Psoas muscle (tissue), 8 donors: ENCODE measurements at places on chromosomes 16 and 17. TPM values are rescaled to one million over a fixed set of nuclear protein-coding genes. Genes with fewer than 3 reads are reported as not detected.

DNA sequence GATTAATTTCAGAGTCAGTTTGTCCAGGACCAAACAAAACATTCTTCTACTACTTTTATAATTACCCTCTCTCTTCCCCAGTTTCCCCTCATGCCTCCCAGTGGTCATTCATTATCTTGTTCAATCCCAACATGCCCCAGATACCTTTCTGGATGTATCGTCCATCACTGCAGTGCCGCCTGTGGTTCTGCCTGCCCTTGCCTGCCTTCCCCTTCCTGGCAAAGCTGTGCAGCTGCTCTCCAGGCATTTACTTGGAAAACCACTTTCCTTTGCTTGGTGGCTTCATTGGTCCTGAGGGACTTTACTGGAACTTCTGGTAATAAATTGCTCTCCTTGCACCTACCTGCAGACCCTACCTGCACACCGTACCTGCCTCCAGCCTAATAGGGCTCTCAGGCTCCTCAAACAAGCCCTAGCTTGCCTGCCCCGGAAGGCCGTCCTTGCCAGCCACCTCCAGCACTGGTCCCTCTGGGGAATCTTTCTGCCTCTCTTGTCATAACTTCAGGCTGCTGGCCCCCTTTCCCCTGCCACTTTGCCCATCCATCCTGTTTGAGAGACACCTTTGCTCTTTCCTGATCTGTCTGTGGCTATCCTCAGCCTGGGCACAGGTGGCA, 19.5 kb upstream of the MSI2 start:
- no peak for DNase-seq

DNA sequence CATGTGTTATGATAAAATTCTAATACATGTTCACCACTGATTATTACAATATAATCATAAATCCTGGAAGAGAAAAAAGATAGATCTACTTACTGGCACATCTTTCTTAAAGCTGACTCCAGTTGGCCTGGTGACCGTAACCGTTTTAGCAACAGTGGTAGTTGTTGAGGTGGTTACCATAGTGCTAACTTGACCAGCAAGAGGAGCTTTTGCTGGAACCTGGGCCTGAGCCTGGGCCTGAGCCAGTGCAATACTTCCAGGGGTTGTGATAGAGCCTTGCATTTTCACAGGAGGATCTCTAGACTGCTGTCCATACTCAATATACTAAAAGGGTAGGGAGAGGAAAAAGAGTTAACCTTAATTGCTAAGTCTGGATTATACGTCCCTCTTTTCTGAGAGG, 36.2 kb downstream of the SETD6 start:
- peak; percentile 15 for DNase-seq

DNA sequence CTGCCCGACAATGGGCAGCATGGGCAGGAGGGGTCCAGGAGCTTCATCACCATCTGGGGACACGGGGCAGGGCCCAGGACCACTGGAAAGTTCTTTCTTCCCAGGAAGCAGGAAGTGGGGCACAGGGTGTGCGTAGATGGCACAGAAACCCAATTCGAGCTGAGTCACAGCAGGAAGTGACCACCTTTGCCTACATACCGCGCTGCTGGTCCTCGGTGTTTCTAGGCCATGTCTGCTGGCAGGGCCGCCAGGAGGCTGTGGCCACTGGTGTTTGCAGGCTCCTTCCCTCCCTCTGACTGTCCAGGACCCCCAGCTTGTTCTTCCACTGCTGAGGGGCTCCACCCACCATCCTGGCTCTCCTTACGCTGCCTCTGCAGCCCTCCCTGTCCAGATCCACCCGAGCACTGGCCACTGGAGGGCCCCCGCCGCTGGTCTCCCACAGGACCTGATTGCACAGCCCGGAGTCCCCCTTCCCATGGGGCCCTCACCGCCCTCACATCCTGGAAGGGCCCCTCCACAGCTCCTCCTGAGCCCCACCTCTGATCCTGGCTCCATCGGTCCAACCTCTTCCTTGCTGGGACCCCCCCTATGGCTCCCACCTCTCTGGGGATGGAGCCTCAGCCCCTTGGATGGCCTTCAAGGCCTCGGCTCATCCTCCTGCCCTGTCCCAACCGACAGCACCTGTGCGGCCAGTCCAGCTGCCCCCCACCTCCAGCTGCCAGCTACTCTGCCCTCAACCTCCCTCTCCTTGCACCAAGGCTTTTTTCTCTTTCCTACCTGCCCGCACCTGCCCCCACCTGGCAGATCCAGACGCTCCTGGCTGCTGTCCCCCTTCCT, 14.5 kb upstream of the RASD1 start:
- peak; percentile 16 for DNase-seq

DNA sequence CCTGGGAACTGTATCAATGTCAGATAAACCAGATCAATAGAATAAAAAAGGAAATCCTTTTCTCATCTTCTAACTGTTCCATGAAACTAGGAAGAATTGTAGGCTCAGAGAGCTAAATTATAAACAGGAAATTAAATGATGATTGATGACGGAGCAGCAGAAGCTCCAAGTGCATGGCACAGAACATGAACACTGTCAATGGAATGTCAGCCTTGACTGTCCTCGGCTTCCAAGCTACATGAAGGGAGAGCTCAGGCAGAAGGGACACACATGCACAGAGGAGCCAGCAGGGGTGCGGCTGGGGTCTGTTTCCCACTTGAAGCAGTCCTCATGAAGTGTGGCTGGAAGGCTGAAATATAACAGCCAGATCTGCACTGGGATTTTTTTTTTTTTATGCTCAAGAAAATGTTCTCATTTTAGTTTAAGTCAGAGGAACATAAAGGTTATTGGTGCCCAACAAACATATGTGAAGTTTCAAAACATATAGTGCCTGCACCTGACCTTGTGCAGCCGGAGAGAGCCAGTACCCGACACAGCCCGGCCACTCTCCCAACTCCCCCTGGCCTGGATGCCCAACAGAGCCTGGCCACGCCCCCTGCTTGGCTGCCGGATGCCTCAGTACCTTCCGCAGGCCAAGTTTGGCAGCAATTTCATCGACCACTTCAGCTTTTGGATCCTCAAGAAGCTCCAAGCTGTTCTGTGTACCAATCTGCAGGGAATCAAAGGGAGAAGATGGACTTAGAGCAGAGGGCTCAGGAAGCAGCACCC, 37.0 kb downstream of the NPLOC4 start:
- DNase-seq, result no peak

DNA sequence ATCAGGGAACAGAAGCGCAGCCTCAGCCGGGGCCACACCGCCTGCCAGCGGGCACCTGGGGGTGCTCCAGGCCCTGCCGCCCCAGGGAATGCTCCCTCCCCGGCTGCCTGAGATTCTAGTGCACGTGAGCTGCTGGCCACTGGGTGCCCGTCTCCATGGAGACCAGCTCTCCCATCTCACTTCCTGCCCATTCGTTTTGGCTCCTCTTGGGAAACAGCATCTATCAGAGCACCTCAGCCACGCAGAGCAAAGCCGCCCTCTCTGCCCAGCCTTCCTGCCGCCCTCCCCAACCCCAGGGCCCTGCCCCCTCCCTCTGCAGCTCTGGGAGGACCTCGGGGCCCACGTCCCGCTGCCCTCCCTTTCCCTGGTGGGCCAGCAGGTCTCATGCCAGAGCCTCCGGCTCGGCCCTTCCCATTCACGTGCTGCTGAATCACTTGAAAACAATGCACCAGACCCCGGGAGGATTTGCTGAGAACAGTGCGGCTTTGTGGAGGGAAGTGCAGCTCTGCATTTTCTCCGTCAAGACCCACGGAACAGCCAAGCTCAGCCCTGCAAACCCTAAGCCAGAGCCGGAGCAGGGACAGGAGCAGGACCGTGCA, 19.4 kb downstream of the CEP295NL start:
- DNase-seq, result peak; percentile 83

DNA sequence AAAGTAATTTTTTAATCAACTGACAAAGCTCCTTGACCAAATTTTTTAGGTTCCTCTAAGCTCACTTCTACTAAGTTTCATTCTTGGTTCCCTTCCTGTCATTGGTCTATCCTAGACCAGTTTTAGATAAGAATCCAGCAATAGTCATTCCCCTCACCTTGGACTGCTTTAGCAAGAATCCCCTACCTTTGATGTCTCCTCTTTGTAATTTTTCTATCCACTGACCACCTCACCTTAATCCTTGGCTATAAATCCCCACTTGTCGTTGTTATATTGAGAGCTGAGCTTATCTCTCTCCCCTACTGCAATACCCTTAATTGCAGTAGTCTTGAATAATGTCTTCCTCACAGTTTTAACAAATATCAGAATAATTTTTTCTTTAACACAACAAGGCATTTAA, 107.2 kb downstream of the USP32 start:
- DNase-seq, result no peak

TNFRSF17 gene
- 0.08 TPM for polyA plus RNA-seq

TMC6 gene
- polyA plus RNA-seq, result 3.9 TPM
